Suprapubic skin (tissue), 4 donors: ENCODE measurements at places on chromosomes 6 and 20.

GRCh38 chr6:140790109-140790508 lies 1342.6 kb upstream of the GJE1 start:
- no peak for DNase-seq

- no peak for DNase-seq
Measured at GRCh38 chr20:44025756-44026155, 111.1 kb downstream of the TOX2 start.

- no peak for DNase-seq
Measured at GRCh38 chr20:47546184-47547033, 44.7 kb downstream of the NCOA3 start.

DNA sequence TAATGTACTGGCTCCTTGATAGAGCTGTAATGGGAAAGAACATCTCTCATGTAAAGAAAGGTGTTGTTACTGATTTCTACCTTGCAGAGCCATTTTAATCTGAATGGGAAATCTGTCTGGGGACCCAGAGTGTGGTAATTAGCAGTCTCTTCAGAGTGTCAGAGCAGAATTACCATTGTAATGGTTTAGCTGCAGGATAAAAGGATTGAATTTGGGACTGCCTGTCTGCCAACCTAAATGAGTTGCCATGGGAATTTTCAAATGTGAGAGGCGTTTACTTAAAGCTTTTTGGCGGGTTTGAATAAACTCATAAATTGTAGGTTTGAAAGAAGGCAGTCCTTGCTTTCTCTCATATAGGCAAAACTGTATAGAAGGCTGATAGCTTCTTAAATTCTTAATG lies 128.8 kb downstream of the QKI start:
- DNase-seq, result no peak

DNA sequence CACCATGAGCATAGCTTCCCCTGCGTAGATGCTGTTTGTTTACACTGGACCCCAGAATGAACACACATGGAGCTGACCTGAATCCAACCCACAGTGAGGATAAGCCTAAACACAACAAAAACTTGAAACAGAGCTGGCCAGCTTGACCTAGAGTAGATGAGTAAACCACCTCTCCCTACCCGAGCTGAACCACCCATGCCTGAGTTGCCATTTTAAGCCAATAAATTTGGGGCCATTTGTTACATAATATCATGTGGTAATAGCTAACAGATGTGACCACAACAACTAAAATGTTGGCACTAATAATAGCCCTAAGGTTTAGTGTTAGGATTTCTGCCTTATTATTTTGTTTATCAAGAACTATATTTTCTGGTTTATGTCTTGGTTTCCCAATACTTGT lies 103.2 kb upstream of the GRIK2 start:
- no peak for DNase-seq

DNA sequence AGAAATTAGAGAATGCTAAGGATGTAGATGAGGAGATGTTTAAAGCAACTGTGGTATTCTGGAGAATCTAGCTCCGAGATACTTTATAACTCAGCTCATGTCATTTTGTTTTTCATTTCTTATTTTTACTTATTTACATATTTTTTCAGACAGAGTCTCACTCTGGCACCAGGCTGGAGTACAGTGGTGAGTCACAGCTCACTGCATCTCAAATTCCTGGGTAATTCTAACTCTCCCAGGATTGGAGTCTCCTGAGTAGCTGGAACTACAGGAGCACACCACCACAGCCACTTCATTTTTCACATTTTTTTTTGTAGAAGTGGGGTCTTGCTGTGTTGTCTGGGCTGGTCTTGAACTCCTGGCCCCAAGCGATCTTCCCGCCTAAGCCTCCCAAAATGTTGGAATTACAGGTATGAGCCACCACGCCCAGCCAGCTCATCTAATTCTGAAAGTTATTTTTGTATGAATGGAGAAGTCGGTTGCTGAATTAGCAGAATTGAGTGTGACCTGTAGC lies 94.3 kb upstream of the FAM8A1 start:
- no peak for DNase-seq

DNA sequence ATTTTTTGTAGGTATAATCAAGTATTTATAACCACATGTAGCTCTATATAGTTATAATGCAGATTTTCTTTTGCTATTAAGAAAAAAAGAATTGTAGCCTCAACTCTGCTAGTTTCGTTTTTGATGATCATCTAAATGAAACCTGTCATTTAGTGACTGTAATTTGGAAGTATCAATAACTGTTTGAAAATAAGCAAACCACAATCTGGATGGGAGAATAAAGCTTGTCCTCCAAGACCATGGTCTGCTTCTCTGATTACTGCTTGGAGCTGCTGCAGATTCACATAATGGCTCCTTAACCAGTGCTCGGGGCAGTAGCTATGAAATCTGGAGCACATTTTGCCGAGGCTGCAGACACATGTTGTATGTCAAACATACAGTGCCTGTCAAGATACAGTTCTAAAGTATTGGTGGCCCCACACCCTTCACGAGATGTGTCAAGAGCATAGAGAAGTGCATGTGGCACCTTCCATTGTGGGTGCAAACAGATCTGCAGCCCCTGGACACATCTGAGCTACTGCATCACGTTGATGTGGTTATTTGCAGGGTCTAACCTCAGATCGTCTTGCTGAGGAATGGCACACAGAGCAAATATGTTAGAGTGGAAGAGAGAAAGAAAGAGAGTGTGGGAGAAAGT lies 255.7 kb upstream of the SUPT3H start:
- no peak for DNase-seq

DNA sequence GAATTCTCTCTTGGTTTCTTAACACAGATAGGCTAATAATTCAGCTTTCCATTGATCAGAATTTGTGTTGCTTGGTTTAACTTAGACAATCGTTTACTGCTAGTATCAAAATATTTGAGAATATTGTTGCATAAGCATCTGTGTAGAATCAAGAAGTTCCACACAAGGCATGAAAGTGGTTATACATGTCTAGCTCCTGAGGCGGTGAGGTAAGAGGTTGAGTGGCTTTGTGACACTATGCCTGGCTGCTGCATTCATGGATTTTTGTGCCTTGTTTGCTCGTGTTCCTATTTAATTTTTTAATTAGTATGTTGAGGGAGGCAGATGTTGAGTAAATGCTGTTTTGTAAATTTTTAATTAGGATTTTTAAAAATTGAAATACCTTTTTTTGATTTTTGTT lies 10.2 kb downstream of the PKIB start:
- DNase-seq, result no peak

DNA sequence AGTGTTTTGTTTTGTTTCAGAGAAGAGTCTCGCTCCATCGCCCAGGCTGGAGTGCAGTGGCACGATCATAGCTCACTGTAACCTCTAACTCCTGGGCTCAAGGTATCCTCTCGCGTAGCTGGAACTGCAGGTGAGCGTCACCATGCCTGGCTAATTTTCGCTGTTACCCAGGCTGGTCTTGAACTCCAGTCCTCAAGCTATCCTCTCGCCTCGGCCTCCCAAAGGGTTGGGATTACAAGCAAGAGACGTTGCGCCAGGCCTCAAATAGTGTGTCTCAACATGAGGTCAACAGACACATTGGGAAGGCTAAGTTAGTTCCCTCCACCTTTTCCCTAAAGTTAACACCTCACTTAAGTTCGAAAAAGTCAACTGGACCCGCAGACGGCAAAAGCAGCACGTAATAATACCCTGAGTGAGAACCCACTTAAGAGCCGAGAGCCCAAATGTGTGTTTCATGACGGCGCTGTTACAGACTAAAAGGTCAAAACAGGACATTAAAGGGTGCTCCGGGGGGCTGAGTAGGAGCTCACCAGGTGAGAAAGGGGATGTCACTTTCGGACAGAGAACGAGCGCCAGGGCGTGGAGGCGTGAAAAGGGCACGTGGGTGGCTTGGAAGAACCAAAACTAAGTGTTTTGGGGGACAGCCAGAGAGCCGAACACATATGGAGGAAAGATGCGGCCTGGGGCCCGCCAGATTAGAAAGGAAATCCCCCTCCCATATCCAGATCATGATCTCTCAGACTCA lies 499 bp downstream of the TTI1 start:
- DNase-seq, result no peak

- DNase-seq, result no peak
Measured at GRCh38 chr6:32173051-32173727, 2.7 kb downstream of the AGPAT1 start.

- no peak for DNase-seq
Measured at GRCh38 chr6:110996691-110997090, 14.9 kb downstream of the RPF2 start.

DNA sequence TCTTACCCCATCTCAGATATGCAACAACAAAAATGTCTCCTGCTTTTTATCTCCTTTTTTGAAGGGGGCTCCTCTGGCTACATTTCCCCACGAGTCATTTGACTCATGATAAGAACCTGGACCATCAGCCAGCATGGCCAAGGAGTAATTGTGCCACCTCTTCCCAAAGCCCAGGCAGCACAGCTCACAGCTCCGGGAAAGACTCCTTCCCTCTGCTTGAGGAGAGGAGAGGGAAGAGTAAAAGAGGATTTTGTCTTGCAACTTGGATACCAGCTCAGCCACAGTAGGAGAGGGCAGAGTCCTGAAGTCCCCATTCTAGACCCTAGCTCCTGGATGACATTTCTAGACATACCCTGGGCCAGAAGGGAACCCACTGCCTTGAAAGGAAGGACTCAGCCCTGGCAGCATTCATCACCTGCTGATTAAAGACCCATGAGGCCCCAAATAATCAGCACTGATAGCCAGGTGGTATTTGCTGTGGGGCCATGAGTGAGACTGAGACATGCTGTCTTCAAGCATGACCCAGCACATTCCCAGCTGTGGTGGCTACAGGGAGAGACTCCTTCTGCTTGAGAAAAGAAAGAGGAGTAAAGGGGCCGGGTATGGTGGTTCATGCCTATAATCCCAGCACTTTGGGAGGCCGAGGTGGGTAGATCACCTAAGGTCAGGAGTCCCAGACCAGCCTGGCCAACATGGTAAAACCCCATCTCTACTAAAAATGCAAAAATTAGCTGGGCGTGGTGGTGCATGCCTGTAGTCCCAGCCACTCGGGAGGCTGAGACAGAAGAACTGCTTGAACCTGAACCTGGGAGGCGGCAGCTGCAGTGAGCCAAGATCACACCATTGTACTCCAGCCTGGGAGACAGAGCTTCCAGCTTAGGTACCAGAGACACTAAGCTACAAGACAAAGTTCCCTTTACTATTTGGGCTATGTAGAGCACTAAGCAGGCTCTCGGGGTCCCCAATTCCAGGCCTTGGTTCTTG lies 28.1 kb downstream of the NCOA6 start:
- no peak for DNase-seq

- no peak for DNase-seq
Measured at GRCh38 chr6:142014515-142014914, 118.2 kb upstream of the GJE1 start.

DNA sequence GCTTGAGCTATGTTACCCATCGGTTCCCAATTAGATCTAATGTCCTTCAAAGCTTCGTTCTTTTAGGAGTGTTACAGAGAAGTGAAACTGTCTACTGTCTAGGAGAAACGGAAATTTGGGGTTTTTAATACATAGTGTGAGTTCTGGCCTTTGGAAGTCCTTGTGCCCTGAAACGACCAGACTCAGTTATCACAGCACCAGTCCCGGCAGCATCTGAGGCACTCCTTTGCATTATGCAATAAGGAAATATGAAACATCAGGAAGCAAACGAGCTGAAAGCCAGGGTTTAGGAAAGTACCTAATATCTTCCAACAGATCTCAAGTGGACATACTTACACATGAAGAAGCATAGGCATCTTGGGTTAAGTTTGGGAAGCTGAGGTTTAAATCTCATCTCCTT lies 61.8 kb upstream of the ADGRF1 start:
- DNase-seq, result no peak

- no peak for DNase-seq
Measured at GRCh38 chr6:163897669-163898068, 483.2 kb downstream of the QKI start.

- no peak for DNase-seq
Measured at GRCh38 chr6:129162605-129163004, 279.7 kb downstream of the LAMA2 start.

- DNase-seq, result no peak
Measured at GRCh38 chr20:62208795-62209755, 11.0 kb downstream of the HRH3 start.

GRCh38 chr20:10172998-10173655 lies 45.5 kb upstream of the SNAP25 start:
- no peak for DNase-seq

- no peak for DNase-seq
Measured at GRCh38 chr6:108839083-108839642, 9.1 kb upstream of the ARMC2 start.

GRCh38 chr6:34534146-34534545 lies 22.0 kb downstream of the SPDEF start:
- no peak for DNase-seq

- no peak for DNase-seq
Measured at GRCh38 chr20:31851240-31851955, 6.0 kb upstream of the FOXS1 start.

- DNase-seq, result no peak
Measured at GRCh38 chr6:129105035-129105434, 222.1 kb downstream of the LAMA2 start.

DNA sequence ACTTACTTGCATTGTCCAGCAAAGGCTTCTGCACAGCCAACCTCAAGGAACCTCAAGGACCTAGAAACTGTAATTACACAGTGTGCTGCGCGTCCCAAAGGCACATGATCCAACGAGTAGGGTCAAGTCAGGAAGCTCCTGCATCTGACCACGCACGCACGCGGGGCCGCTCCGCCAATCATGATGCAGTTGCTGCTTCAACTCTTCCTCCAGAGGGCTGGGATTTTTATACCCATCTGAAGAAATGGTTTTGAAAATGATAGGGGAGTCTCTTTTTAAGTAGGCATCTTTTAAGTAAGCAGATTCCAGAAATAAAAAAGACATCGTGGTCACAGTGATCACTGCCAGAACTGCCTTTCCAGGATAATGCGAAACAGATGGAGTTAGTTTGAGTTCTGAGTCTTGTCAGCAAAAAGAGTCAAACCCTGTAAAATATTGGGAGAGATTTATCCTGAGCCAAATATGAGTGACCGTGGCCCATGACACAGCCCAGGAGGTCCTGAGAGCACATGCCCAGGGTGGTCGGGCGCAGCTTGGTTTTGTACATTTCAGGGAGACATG lies 34.0 kb downstream of the KIF25 start:
- no peak for DNase-seq

DNA sequence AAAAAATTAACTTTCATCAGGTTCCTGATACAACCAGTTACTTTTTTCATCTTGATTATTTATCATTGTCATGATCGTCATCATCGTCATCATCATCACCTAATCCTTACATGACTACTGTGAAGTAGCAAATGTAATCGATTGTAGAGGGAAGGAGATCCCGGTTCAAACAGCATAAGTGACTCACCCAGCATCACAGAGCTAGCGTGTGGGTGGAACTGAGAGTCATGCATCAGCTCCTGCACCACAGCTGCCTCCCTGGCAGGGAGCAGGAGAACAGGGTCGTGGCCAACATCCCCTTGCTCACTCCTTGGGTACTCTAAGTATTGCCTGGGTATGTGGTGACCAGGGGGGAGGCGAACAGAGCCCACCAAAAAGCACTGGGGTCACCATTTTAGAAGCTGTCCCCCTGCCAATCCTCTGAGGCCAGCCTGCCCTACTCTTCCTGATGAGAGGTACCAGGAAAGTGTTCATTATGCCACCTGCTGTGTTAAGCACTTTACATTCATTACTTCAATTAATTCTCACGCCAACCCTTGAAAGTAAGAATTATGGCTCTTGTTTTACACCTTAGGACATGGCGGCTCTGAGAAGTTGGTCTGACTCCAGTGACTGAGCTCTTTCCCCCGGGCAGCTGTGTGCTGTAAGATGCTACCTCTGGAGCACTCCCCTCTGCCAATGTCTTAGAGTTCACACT lies 425.2 kb downstream of the CD83 start:
- no peak for DNase-seq
